ENCODE measurements at places on chromosomes 3 and 15.

- peak; percentile 93 for DNase-seq
Measured at GRCh38 chr15:70196372-70197316, 98.9 kb upstream of the TLE3 start.

- DNase-seq: no peak
Measured at GRCh38 chr3:119829420-119829819, 47.5 kb downstream of the NR1I2 start.

- no peak for DNase-seq
Measured at GRCh38 chr15:94856267-94856854, 625.0 kb downstream of the MCTP2 start.

DNA sequence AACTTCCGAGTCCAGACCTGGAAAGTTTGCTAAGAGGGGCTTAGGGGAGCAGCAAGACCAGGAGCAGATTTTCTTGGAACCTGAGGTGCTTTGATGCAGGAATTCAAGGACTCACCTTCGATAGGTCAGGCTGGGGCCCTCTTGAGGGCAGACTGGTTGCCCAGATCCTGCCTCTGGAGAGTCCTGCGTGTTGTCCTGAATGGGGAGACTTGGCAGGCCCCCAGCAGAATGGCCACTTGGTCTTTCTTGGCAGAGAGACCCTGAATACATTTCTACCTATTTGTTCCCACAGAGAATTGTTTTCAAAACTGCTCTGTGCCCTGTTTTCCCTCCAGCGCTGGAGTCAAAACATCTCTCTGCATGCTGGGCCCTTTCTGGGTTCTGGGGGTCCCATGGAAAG, 4.2 kb downstream of the KLF13 start:
- no peak for DNase-seq

- DNase-seq: no peak
Measured at GRCh38 chr3:131744765-131745164, 242.0 kb upstream of the MRPL3 start.

GRCh38 chr3:152874896-152875749, 40.2 kb downstream of the P2RY1 start:
- no peak for DNase-seq

- no peak for DNase-seq
Measured at GRCh38 chr3:184765730-184766074, 46.3 kb upstream of the VPS8 start.

DNA sequence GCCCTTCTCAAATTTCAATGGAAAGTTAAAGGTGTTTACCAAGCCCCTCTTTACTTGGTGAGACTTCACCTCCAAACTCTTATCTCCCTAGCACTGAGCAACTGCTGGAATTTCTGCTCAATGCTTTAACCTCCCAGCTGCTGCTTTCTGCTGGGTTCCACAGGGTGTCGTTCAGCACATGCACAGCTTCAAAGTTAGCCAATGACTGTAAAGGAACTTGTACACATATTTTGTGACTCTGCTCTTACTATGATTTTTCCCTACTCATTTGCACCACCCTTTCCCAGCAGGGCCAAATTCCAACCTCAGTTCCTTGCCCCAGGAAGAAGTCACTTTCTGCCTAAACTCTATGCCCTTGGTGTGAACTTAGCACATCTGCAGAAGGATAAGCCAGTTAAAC, 89.7 kb downstream of the ULK4 start:
- DNase-seq: no peak

DNA sequence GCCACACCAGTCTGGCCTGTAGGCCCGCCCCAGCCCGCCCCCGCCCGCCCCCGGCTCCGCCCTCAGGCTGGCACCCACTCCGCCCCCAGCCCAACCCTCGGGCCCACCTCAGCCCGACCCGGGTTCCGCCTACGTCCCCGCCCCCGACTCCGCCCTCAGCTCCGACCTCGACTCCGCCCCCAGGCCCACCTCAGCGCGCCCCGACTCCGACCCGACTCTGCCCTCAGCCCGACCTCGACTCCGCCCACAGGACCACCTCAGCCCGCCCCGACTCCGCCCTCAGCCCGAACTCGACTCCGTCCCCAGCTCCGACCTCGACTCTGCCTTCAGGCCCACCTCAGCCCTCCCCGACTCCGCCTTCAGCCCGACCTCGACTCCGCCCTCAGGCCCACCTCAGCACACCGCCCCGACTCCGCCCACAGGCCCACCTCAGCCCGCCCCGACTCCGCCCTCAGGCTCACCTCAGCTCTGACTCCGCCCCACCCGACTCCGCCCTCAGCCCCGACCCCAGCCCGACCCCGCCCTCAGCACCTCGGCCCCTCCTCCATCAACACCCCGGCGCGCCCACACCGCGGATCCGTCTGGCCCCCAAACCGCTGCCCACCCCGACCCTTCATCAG, at the start of gene RAB43:
Gene RAB43, minus strand, starts transcription at position 13 of the 620 bp plus-strand sequence. CDS start 315 bp downstream, outside the sequence.
- peak; percentile 75 for DNase-seq

DNA sequence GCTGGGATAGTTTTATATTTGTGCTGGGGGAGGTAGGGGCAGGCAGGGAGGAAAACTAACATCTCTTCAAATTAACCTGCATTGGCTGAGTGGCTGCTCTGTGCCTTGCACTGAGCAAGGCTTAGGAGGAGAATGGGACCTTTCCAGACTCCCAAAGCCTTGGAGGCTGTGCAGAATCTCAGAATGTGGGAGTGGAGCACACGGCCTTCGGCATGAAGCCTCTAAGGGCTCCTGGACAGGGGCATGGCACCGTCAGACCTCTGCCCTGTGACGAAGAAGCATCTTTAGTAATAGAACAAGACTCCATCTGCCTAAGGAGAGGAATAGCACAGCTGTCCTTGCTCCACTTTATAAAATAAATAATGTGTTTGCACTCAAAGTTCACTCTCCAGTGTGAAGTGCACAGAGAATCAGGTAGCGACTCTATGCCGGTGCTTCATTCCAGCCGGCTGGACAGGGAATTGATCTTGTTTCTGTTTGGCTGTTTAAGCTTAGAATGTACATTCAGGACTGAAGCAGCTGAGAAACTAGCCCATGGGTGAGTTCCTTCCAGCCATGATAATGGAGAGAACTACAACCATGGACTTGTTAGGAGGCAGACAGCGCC, 228.5 kb upstream of the ADAMTS9 start:
- no peak for DNase-seq

DNA sequence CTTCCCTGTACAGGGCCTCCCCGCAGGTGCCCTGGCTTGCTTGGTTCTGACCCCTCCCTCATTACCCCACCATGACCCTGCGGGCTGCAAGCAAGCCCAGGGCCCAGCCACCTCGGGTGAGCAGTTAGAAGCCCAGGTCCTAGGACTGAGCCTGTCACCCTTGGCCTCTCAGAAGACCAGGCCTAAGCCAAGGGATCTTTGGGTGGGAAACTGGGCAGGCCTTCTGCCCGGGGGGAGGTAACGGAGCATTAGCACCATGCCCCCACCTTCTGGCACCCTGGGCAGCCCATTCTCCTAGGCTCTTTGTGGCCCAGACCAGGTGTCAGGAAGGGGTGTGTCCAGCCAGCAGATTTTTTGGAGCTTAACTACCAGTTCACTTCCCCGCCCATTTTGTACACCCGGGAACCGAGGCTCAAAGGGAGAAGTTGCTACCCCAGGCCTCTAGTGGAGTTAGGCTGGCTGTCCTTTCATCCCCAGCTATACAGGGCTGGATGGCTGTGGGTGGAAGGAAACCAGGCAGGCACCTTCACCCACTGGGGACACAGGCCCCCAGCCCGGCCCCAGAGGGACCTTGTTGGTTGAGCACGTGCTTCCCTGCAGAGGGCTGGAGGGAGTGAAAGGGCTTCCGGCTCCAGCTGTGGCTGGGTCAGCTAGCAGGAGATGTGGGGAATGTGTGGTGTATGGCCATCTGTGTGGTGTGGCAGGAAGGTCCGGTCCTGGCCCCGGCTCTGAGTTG, 1.4 kb downstream of the CSK start:
- no peak for DNase-seq

DNA sequence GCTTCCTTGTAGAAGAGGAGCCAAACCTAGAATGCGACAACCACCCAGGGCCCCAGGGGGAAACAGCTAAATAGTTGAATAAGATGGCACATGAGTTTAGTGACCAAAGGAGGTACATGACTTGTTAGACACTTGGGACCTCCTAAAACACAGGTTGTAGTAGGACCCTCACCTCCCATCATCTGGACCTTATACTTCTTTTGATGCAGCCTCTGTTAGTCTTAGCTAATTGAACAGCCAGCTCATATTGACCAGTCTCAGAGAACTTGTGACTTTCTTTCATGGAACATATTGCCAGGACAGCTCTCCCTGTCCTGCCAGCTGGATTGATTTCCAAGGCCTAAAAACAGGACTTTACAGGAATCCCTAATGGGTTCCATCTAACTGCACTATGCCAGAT, 45.0 kb downstream of the SPSB4 start:
- no peak for DNase-seq

- DNase-seq: no peak
Measured at GRCh38 chr3:21446945-21447475, 304.0 kb downstream of the ZNF385D start.

DNA sequence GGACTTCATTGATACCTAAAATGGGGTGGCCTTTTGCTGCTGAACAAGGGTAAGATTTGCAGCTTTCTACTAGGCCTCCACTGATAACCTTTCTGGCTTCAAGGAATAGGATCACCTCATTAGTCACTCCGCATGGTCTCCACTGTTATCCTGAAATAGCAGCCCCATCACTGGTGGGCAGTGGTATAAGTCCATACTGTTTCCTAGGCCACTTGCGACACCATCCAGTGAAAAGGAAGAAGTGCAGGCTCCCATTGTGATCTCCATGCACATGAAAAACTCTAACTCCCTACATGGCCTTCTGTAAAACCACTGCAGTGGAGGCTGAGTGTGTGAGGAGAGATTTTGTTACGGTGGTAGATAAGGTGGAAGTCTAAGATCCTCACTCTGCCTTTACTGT, 1455.9 kb downstream of the SI start:
- no peak for DNase-seq

DNA sequence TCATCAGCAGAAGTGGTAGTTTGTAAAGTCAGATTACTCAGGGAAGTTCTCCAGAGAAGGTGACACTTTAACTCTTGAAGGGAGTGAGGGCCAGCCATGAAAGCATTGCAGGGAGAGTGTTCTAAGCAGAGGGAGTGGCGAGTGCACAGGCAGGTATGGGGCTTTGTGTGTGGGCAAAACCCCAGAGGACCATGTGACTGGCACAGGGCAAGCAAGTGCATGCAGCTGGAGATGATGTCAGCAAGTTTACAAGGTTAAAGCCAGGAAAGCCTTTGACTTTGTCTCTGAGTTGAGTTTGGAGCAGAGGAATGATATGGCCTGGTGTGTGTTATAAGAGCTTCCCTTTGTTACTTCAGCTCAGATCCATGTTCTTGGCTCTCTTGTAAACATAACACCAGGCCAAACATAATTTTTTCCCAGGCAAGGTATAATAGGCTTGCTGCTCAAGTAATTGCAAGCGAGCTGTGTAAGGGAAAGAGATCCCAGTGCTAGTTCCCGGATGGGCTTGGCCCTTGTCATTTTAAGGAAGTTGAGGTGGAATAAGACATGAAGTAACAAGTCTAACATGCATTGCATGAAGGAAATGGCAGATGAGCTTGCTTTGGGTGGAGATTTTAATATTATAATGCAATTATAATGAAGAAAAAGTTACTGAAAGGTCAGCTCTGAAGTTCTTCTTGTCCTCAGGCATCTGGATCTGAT, 341.1 kb upstream of the LRRC3B start:
- no peak for DNase-seq

DNA sequence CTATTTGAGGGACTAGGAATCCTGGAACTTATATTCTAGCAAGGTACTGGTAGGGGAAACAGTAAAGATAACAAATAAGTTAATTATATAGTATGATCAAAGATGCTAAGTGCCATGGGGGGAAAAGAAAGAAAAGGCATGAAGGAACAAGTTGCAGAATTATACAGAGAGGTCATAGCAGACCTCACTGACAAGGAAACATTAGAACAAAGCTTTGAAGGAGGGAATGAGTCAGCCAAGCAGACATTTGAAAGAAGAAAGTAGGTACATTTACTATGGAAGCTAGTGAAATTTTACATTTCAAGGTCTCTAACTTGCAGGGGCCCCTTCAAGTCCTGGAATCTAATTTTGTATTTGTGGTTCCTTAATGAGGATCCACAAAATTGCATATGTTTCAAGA, 57.2 kb upstream of the TIPARP start:
- no peak for DNase-seq

- no peak for DNase-seq
Measured at GRCh38 chr3:59186725-59187124, 136.9 kb upstream of the CFAP20DC start.

DNA sequence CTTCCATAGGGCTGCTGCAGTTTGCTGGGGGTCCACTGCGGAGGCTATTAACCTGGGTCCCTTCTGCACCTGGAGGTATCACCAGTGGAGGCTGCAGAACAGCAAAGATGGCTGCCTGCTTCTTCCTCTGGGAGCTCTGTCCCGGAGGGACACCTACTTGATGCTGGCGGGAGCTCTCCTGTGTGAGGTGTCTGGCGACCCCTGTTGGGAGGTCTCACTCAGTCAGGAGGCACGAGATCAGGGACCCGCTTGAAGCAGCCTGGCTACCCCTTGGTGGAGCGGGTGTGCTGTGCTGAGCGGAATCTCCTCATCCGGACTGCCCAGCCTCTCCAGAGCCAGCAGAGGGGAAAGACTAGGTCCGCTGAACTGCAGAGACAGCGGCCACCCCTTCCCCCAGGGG, 56.0 kb upstream of the CTXND1 start:
- no peak for DNase-seq

DNA sequence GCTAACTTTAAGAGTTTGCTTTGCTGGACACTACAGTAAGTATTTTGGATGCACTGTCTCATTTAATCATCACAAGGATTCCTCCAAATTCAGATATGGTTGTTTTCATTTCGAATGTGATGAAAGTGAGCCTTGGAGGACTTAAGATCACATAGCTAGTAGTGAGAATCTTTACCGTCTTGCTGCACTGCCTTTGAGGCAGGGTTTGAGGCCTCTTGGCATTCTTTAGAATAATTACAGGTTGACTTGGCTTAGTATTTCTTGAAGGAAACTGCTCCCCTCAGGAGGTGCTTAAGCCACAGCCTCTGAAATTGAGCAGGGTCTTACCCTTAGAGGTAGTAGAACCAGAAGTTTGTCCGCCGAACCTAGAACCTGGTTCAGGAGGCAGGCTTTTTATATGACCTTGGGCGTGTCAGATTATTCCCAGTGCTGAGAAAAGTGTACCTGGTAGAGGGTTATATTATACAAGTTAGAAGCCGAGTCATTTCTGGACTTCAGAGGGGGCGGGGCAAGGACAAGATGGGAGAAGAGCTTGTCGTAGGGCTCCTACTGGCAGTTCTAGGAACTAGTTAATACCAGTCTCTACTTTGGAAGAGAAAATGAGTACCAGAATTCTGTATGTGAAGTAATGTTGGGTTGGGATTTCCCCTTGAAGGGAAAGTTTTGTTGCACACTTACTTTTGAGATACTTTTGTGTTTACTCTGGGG, 1.1 kb downstream of the TFG start:
- DNase-seq: peak; percentile 39
